Non-pigmented ciliary epithelial cell (primary cell): ENCODE measurements at places on chromosomes 3 and 15.

DNA sequence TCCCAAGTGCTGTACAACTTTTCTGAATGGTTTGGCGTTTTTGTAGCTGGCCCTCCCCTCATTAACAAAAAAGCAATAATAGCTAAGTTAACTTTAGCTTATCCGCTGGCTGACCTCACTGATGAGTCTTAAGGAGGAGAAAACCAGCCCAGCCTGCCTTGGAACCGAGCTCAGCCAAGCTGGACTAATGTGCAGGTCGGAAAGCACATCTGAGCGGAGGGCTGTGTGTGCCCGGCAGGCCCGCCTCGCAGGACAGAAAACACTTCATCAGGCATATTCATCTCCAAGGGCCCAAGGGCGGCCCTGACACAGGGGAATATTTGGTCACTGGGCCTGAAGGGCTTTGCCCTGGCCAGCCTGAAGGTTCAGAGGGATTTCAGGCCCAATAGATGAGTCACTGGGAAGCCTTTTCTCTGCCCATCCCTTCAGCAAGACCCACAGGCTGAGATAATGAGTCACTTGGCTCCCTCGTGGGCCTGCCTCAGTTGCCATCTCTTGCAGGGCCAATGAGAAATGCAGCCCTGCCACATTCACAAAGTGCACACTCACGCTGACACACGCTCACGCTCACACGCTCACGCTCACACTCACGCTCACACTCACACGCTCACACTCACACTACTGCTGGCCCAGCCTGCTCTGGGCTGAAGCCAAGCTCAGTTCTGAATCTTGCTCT is 75.1 kb downstream of the SLC12A8 start:
- no peak for DNase-seq

DNA sequence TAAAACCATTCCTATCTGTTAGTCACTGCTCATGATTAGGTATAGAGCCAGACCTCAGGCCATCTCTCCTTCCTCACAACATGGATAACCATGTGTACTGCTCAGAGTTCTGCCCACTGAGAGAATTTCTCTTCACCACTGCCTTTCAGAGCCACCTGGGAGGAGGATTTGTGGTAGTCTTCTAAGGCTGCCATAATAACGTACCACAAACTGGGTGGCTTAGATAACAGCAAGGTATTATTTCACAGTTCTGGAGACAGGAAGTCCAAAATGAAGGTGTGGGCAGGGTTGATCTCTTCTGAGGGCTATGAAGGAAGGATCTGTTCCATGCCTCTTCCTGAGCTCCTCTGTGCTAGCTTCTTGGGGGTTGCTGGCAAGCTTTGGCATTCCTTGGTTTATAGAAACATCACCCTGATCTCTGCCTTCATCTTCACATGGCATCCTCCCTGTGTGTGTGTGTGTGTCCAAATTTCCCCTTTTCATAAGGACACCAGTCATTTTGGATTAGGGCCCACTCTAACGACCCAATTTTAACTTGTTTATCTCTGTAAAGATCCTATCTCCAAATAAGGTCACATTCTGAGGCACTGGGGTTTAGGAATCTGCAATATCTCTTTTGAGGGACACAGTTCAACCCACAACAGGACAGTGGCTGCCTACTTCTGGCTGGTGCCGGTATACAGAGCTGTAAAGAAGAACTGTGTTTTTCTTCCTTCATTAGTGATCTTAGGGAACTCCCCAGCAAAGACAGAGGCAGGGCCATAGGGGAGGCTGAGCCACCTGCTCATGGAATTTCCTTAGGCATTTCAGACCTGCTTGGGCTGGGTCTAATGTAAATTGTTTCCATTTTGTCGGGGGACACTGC is 42.1 kb upstream of the NOX5 start:
- DNase-seq: no peak

DNA sequence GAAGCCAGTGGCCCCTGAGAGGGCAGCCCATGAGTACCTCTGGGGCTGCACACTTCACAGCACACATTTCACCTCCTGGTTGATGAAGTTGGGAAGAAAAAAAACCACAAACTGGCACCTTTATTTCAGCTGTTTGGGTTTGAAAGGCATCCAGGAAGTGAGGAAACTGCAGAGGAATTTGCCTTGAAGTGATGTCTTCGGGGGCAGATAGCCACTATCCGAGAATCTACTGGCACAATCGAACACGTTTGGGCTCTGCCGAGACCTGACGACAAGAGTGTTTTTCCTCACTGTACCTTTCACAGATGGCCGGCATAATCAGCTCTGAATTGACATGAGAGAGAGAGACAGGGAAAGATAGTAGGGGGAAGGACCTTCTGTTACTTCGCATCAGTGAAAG is 59.7 kb downstream of the LRIG1 start:
- DNase-seq: no peak

- no peak for DNase-seq
These were observed 127.3 kb upstream of the THBS1 start for GRCh38 chr15:39453620-39454019.

DNA sequence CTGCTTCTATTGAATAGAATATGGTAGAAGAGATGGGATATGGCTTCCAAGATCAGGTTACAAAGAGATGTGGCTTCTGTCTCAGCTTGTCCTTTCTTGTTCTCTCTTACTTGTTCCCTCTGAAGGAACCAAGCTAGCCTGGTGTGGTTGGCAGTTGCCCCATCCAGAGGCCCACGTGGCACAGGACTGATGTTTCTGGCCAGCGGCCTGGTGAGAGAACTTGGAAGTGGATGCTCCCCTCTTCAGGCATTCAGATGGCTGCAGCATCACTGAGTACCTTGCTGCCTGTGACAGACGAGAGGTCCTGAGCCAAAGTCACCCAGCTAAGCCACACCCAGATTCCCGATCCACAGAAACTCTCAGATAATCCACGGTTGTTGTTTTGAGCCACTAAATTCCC is 183.6 kb downstream of the NSMCE3 start:
- no peak for DNase-seq
